ENCODE measurements at places on chromosomes 1 and 21.

DNA sequence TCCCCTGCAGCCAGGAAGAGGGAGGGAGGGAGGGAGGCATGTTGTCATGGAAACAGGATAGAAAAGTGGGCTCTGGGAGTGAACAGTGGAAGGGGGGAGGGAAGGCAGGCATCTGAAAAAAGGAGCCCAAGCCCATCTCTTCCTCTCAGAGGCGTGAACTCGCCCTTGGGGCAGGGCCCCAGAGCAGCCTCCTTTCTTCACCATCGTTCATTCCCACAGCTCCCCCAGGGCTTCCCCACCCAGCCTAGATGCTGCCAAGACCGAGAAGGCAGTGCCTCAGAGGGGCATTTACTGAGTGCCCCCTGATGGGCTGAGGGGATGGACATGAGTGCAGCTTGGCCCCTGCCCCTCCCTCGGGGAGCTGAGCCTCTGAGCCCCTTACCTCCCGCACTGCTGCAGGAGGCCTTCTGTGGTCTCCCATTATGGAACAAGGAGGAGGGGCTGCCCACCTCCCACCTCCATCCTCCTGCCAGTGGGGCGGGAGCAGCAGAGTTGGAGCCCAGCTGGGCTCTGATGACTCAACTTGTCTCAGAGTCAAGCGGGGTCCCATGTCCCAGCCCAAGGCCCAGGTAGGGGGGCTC lies 39.1 kb upstream of the KIF21B start:
- DNase-seq, result no peak

- DNase-seq, result no peak
These were observed 22.0 kb upstream of the GRIK3 start for GRCh38 chr1:37056325-37056724.

GRCh38 chr1:116853680-116854402 lies 55.9 kb upstream of the PTGFRN start:
- DNase-seq, result no peak

DNA sequence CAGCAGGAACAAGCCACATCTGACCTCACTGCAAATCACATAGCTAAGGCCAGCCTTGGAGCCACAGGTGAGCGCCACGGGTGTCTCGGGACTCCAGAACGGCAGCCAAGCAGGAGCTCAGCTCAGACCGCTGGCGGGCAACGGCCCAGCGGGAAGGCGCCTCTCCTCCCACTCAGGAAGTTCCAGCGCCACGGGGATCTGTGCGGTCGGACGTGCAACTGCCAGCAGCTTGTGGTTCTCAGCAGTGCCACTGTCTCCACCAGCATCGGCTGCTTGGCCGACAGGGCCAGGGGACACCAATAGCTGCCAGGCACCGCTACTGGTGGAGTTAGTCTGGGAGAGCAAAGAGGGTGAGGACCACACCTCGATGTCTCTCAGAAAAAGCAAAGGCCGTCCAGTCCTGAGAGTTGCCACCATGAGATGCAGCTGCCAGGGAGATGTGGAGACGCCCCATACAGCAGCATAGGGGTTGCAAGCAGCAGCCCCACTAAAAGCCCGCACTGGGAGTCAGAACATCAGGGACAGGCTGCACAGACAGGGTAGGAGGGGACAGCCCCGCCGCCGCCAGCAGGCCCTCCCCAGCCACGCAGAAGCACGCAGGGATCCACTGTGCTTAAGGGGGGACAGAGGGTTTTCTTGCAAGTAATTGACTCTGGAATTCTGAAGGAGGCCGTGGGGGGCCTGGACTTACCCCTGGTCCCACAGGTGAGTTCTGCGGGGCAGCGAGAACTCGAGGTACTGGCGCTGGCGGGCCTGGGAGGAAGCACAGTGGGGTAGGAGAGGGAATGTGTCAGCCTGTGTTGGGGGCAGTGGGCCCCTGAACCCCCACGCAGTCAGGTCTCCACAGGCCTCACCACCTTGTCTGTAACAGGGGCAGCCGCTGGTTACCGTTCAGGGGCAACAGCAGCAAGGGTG lies 83.5 kb downstream of the NPHP4 start:
- no peak for DNase-seq

DNA sequence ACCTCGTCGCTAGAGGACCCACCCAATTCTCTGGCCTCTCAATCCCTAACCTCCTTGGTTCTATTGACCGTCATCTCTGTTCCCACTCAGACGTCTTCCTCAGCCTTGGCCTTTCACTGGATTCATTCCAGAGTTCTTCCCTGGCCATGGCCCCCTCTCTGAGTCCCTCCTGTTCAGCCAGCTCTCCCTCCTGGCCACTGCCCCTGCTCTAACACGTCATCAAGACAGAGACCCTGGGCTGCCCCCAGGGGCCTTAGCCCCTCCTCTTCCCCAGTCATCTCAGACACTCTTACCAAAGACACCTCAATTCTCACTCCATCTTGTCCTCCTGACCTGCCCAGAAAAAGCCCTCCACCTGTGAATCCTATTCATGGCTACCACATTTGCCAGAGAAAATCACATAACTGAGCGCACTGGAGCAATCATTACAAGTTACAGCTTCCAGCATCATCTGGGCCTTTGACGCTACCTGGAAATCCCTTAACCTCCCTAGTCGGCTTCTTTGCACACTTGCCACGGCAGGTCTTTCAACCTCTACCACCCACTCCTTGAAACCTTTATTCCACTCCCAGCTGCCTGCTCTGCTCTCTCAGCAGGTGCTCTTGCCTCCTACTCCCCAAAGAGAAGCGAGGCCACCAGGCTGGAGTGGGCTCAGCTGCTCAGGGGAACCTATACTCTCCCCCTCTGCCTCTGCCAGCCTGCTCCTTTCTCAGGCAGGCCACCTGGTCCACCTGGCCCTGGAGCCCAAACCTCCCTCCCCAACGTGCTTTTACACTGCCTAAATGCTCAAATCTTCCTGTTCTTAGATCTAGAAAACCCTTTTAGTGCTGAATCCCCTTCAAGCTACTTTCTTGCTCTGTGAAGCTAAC lies 14.0 kb downstream of the DCST2 start:
- no peak for DNase-seq
